ENCODE measurements at places on chromosomes 6 and 20.

GRCh38 chr6:16040628-16040974 lies 88.3 kb upstream of the MYLIP start:
- no peak for DNase-seq

DNA sequence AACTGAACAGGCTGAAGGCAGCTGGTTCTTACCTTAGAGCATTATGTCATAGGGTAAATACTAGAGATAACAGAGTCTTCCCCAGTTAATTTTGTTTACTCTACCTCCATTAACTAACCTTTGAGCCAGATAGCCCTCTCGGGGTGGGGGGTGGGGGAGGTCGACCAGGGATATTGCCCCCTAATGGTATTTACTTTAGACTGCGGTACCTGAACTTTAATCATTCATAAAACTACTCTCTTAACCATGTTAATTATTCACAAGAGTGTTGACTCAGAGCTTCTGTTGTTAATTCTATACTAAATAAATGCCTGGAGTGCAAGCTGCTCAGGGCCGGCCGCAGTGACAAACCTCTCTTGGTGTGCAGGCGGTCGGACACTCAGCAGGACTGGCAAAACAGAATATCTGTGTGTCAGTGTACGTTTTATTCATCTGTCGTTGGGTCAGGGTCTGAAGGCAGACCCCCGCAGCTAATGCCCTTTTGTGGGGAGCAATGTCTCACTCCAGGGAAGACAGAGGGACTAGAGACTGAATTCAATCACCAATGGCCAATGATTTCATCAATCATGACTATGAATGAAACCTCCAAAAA lies 152.4 kb upstream of the COL21A1 start:
- DNase-seq, result no peak

GRCh38 chr6:41040101-41040939 lies 1.3 kb upstream of the UNC5CL start:
- DNase-seq, result peak; percentile 87

DNA sequence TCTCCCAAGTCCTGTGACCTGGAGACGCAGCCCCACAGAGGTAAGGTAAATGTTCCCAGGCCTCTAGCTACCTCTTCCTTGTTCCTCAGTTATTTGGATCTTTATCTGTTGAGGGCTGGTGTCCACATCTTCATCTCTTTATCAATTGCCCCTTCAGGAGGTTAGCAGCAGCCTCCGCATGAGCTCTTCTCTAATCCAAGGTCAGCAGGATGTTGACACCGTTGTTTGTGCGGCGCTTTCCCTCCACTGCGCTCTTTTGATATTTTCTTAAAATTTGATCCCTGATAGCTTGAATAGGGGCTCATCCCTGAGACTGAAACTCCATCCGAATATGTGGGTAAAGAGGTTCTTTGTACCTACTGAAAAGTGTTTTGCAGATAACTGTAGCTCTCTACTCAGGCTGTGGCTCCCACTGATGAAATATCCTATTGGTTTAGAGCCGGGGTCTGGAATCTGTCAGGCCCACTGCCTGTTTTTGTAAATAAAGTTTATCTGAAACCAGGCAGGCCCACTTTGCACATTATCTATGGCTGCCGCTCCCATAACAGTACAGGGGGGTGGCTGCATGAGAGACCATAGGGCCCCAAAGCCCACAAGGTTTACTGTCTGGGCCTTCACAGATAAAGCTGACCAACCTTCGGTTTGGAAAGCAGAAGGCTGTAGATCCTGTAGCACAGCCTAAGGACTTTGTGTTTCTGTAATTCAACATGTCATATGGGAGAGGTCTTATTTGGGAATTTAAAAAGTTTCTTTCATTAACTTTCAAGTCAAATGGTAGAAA lies 362.6 kb downstream of the QKI start:
- no peak for DNase-seq

DNA sequence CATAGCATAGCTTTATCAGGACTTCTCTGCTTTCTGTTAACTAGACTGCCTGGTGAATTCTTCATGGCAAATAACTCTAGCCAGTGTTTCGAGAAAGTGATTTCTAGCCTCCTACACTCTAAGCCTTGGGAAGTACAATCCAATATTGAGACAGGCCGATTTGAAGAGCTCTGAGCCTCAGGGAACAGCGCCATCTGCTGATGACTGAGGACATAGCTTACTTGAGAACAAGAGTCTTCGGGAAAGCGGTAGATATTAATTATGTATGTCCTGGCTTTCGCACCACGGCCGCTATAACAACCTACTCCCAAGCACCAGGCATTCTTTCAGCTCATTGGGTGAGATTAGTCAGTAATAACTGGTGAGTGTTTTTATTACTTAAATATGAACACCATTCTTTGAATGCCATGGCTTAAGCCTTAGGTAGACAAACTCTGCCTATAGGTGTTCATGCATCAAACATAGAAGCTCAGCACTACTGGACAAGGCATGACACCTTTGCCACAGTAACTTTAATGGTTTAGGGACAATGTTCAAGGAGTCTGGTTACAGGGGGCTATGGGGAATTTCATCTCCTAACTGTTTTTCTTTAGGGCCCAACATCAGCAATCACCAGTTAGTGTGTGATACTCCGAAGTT lies 518.6 kb downstream of the BMP2 start:
- DNase-seq, result peak; percentile 81

GRCh38 chr6:106225581-106225980 lies 100.0 kb downstream of the ATG5 start:
- no peak for DNase-seq

GRCh38 chr6:99745651-99746050 lies 139.0 kb downstream of the PRDM13 start:
- DNase-seq, result no peak

- DNase-seq, result no peak
These were observed 103.5 kb upstream of the CARMIL1 start for GRCh38 chr6:25175681-25176080.

DNA sequence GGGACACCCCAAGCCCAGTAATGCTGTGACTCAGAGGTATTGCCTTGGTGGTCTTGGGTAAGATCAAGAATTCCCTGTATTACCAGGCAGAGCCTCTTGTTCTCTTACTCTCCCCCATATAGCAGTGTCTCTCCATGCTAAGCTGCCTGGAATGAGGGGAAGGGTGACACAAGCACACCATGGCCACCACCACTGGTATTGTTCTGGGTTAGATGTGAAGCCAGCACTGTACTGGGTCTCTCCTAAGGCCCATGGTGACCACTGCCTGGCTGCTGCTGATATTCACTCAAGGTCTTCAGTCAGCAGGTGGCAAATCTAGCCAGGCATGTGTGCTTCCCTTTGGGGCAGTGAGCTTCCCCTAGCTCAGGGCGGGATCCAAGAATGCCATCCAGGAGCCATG lies 36.5 kb downstream of the TAF11 start:
- DNase-seq, result no peak

GRCh38 chr20:63552481-63553249 lies 1.3 kb upstream of the FNDC11 start:
- no peak for DNase-seq

DNA sequence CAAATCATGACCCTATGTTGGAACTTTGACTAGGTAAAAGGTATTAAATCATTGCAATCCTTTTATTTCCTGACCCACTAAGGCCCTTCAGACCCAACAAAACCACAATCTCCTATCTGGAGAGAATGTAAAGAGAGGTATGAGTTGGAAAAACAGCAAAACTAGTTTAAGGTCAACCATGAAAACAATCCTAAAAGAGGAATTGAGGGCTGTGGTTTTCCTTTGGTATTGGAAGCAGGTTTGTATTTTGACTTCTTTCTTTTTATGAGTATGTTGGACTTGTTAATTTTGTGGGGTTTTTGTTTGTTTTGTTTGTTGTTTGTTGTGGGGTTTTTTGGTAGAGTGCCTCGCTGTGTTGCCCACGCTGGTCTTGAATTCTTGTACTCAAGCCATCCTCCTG lies 4.7 kb upstream of the SEC63 start:
- no peak for DNase-seq

DNA sequence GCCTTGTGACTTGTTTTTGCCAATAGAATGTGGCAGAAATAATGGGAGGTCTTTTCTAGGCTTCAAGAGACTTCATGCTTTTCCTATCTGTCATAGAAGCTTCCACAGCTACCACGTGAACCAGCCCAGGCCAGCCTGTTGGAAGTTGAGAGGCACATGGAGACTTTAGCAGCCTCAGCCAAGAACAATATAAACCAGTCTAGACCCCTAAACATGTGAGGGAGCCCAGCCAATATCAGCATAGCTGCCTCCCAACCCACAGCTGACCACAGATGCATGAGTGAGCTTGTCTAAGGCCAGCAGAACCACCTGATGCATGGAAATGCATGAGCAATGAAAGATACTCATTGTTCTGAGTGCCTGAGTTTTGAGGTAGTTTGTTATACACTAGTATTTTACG lies 540.7 kb upstream of the BTBD3 start:
- DNase-seq, result no peak

GRCh38 chr6:17919496-17919895 lies 67.9 kb downstream of the KIF13A start:
- DNase-seq, result no peak

DNA sequence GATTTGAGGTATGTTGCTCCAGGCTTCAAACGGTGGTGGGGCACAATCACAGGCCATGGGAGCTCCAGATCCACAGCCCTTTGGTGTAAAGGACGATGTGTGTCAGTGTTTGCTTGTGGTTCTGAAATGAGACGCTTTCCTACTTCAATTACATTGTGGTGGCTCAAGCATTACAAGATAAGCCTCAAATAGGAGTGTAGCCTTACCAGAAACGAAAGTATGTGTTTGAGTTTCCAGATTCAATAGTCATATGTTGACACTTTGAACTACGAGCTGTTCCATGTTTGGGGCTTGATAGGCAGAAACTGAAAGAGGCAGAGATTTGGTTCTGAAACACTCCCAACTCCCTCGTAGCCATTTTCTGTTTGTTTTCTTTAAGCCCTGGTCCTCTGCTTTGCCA lies 187.1 kb downstream of the MYLK4 start:
- DNase-seq, result no peak

- DNase-seq, result no peak
These were observed 23.8 kb downstream of the TMEM14B start for GRCh38 chr6:10771371-10771894.

DNA sequence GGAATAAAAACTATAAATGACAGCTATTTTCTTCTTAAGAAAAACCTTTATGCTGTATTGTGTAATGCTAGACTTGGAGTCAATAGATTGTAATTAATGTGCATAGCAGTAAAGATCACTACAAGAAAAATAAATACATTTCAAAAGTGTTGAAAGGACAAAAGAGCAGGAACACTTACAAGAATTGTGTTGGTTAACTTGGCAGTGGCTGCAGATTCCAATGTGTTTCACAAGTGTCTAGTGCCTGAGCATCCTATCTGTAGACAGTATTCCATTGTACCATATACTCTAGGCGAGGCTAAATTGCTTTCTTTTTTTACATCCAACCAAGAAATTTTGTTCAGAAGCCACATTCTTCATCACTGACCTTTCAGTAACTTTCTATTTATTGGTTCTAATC lies 924.1 kb downstream of the EPHA7 start:
- no peak for DNase-seq

DNA sequence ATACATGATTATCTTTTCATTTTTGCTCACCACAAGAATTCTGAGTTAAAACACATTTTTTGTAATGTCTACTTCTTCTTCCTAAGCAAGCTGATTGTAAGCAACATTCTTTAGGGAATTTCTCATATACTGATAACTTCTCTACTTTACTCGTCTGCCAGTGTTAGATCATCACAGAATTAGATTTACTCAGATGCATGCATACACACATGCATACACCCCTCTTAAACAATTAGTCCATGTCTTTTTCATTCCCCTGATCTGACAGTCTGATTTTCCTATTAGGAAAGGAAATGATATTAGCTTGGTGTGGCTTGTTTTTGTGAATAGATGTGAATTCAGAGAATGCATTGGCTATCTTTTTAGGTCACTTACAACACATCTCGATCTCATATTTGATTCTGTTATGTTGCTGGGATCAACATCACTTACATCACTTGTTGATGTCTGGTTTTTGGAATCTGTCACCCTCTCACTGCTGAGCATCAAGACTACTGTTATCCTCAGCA lies 91.4 kb downstream of the FIG4 start:
- DNase-seq, result no peak

DNA sequence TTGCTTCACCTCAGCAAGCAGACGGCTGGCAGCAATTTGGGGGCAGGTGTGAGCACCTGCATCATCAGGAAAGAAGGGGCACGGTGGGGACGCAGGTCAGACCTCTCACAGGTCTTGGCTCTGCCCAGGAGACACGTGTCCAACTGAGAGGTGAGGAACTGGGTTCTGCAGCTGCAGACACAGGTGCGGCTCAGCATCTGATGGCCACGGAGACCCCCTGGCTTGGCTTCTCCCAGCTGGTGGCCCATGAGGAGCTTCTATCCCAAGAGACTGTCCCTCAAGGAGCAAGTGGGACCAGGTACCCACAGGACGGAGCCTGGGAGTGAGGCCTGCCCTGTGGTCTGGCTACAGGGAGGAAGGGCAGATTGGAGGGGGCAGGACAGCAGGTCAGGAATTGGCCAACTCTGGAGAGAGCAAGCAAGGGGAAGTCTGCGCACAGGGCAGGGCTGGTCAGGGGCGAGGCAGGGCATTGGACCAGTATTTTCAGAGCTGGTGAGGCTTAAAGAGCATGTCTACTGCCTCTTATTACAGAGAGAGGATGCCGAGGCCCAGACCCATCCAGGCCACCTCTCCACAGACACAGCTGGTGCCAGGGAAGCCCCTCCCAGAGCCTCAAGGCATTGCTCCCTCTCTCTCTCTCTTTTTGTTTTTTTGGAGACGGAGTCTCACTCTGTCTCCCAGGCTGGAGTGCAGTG lies 4.2 kb downstream of the STMN3 start:
- no peak for DNase-seq

DNA sequence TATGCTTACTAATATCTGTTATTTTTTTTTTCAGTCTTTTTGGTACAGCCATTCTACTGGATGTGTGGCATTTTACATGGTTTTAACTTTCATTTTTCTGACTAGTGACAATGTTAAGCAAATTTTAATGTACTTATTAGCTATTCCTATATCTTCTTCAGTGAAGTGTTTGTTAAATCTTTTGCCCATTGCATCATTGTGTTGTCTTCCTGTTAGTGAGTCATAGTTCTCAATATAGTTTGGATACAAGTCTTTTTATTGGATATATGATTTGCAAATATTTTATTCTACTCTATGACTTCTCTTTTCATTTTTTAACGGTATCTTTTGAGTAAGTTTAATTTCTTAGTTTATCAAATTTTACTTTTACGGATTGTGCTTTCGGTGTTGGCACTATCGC lies 519.4 kb downstream of the CDKAL1 start:
- no peak for DNase-seq
